ENCODE measurements at places on chromosomes 3 and 15.

DNA sequence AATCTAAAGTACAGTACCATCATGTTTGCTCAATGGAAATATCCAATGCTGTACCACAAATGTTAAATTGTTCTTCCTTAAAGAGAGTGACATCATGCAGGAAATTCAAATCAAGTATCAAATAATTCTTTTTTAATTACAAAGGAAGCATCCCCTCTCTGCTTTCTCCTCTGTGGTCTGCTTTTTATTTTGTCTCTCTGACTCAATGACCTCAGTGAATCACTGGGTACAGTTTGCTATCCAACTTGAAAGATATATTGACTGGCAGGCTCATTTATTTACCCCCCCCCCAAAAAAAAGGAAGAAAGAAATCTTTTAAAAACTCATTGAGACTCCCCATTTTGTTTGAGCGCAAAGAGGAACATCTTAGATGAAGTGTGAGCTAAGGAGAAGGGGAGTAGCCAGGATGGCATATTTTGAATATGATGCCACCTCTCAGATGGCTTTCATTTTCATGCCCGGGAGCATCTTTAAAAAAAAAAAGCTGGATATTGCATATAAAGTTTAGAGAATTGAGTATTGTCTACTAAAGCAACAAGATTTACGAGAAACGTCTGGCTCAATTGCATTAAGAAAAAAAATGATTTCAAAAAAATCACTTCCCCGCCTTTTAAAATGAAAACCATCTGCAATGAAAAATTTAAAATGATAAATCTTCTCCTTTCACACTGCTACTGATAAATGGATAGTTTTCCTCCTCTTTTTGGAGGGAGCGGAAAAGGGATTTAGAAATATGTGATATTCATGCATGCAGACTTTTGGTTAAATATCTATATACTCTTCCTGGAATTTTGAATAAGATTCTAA, 307.1 kb upstream of the DPH6 start:
- DNase-seq, result no peak

- DNase-seq, result no peak
These were observed 163.7 kb downstream of the PLD1 start for GRCh38 chr3:171646357-171647133.

- DNase-seq, result no peak
These were observed 52.5 kb downstream of the COL8A1 start for GRCh38 chr3:99690761-99691369.

DNA sequence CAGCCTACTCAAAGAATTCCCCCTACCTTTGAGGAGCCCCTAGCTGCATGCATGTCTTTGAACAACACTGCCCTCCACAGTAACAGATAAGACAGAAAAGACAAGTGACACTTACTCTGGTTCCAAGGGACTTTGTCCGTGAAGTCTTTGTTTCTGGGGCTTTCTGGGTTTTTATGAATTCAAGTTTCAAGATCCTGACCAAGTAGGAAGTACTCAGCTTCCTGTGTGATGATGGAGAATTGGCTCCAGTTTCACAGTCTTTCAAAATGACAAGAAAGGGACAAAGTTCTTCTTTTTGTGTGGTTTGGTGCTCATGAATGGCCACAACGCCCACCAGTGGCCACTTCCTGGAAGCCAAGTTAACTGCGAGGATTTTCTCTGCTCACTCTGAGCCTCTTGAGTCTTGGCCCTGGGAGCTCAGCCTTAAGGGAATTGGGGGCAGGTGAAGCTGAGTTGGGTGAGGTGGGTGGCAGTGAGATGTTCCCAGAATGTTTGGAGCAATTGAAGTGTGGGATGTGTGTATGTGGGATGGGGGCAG, at the start of gene CCR1:
CCR1 (minus strand) TSS at position 147 of the 538 bp plus-strand sequence. CDS start 4,000 bp downstream, outside the sequence.
- DNase-seq, result peak; percentile 49

DNA sequence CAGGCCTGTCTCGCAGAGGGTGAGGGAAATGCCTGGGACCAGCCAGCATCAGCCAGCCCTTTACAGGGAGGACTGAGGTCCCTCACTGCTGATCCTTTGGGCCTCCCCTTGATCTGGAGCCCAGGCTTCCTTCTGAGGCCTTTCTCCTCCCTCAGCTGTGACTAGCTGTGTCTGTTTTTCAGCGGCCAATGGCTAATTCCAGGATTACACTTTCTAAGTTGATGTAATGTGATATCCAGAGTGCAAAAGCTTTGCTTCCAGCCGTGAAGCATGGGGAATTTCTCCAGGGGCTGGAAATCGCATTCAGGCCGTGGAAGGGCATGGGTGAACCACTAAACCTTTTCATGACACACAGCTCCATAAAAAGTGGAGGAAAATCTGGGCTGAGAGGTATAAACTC, 157.6 kb downstream of the SHQ1 start:
- no peak for DNase-seq

GRCh38 chr3:128481438-128481942, 11.5 kb downstream of the GATA2 start:
- DNase-seq, result no peak

- DNase-seq, result no peak
These were observed 43.5 kb upstream of the BDH1 start for GRCh38 chr3:197599089-197599765.

GRCh38 chr3:138253609-138254008, 66.5 kb downstream of the ARMC8 start:
- DNase-seq, result no peak

DNA sequence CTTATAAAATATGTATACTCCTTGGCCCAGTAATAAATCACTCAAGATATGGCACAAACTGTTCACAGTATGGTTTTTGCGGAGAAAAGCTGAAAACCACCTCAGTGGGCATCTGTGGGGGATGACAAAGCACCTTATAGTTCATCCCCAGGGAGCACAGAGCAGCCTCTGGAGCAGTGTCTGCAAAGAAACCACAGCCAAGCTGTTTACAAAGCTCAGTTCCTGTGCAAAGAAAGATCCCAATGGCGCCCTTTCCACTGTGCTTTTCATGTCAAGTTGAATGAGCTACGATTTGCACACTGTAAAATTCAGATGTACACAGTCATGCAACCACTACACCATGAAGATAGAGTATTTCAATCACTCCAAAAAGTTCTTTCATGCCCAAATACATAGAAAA, 2.5 kb upstream of the EFCC1 start:
- DNase-seq, result peak; percentile 30

DNA sequence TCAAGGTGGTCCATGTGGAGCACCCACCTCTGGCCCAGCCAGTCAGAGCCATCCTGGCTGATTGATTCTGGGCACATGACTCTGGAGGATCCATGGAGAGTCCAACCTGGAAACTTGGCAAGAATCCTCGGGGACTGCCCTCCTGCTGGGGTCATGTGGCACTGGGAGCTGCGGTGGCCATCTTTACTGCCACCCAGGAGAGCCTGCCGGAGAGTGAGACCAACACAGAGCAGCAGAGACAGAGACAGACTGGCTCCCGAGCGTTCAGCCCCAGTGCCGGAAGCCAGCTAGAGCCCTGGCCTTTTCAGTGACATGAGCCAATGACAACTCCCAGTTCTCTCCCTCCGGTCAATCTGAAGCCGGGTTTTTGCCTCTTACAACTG, 11.5 kb upstream of the GATA2 start:
- DNase-seq, result no peak

GRCh38 chr15:74381481-74381880, 14.0 kb upstream of the CYP11A1 start:
- no peak for DNase-seq
